ENCODE measurements at places on chromosomes 2 and 18. TPM values are rescaled to one million over a fixed set of nuclear protein-coding genes. Genes with fewer than 3 reads are reported as not detected.

DNA sequence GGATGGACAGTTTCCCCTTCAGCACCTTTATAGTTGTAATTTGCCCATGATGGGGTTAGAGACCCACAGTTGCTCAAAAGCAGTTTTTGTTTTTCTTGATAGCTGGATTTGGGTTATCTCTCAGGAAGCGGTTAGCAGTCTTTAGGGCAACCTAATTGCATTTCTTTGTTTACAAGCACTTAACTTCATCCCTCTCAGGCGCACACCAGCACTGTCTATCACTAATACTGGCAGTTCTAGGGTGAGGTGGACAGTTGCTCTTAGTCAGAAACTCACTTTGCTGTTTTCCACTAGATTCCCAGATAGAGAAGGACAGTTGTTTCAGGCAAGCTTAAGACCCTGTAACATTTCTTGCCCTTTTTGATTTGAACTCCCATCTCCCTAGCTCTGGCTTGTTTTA, 146.0 kb downstream of the AGAP1 start:
- H3K4me1 ChIP-seq: peaks cover 18% of the 10 kb centered on the region
- H3K27me3 ChIP-seq: peaks cover 36% of the 10 kb centered on the region
- no peak overlapping the region for H3K4me3 ChIP-seq
- peak overlapping the region; percentile 37 for H3K27ac ChIP-seq
- DNase-seq: no peak

DNA sequence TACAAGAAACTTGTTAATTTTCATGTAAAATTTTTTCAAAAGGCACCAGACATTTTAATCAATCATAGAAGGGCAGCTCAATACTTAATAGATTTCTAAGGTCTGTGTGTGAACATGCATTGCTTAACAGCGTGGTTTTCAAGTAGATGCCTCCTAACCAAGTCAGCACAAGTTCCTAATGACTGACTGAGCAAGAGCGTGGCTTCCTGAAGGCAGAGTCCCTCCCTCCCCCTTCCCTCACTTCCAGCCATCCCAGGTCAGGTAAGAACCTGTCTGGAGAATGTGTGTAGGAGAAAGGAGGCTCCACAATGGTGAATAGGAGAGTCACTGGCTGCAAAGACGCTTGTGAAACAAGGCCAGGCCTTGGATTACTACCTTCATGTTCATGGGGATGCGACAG, 33.5 kb upstream of the DAPL1 start:
- peaks cover 27% of the 10 kb centered on the region for H3K27me3 ChIP-seq
- no peak overlapping the region for H3K4me3 ChIP-seq
- no peaks in the 10 kb centered on the region for H3K36me3 ChIP-seq

HYCC2 gene
- total RNA-seq: 36.5 TPM

DNA sequence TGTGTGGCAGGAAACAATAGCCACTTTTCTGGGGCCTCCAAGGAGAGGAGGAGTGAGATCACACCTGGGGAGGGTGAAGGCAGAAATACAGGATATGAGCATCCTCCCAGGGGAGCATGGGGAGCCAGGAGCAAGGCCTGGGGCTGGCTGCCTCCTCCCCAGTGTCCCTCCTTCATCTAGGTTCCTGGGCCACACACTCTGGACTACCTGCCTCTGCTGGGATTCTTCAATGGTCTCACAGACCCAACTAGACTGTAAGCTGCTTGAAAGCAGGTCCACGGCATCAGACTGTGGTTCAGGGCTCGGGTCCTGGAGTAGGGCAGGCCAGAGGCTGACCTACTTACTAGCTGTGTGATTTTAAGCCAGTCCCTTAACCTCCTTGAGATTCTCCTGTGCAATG, 94.0 kb downstream of the MCFD2 start:
- no peak overlapping the region for H3K4me3 ChIP-seq
- no peaks in the 10 kb centered on the region for H3K36me3 ChIP-seq
- H3K27me3 ChIP-seq: peaks cover 21% of the 10 kb centered on the region

DNA sequence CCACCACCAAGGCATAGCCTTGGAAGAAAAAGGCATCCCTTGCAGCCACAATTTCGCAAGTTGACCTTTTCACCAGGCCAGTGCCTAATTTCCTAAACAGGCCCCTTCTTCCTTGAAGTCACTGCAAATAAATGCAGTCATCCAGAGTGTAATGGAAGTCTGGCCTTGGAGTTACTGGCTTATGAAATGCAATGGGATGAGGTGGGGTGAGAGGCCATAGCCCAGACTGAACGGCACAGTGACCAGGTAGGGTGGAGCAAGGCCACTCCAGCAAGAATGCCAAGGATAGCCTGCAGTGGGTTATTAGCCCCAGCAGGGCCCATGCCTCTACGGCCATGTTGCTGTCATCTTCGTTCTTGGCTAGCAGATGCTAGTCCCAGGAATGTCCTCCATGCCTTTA, 68.4 kb downstream of the BCL11A start:
- H3K27ac ChIP-seq: no peak overlapping the region
- peaks cover 3% of the 10 kb centered on the region for H3K4me1 ChIP-seq
- no peaks in the 10 kb centered on the region for H3K36me3 ChIP-seq
- no peak for DNase-seq

GRCh38 chr2:112666761-112667122, 21.0 kb downstream of the SLC20A1 start:
- H3K36me3 ChIP-seq: peaks cover 2% of the 10 kb centered on the region
- H3K4me1 ChIP-seq: peaks cover 6% of the 10 kb centered on the region
- H3K27ac ChIP-seq: no peak overlapping the region

DNA sequence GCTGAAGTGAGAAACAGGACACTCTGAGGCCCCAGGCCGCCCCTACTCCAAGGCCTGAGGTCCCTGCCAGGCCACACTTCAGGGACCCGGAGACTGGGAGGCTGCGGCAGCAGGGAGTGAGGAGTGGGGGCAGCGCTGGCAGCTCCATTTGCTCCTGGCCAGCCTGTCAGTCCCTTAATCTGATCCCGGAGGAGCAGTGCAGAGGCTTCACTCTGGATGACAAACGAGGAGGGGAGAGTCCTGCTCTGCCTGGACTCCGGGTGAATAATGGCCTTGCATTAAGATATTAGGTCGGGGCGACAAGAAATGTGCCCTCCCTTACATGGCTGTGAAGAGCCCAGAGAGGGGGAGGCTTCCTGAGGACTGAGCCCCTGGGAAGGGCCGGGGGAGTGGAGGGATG, 14.3 kb upstream of the PRSS56 start:
- no peak for DNase-seq
- H3K4me1 ChIP-seq: peaks cover 8% of the 10 kb centered on the region
- H3K27ac ChIP-seq: no peak overlapping the region

NYAP2 gene
- total RNA-seq: not detected
